GM18507 (cell line): ENCODE measurements at places on chromosomes 7 and 10.

DNA sequence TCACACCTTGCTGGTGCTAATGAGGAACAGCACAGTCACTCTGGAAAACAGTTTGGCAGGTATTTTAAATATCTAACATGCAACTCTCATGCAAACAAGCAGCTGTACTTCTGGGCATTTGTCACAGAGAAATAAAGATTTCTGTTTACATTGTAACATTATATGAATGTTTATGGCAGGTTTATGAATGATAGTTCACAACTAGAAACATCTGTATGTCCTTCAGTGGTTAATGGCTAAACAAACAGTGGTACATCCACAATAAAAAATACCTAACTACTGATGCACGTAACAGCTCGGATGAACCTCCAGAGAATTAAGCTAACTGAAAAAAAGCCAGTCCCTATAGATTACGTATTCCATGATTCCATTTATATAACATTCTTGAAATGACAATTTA lies 109.6 kb downstream of the GPR37 start:
- no peak for DNase-seq

DNA sequence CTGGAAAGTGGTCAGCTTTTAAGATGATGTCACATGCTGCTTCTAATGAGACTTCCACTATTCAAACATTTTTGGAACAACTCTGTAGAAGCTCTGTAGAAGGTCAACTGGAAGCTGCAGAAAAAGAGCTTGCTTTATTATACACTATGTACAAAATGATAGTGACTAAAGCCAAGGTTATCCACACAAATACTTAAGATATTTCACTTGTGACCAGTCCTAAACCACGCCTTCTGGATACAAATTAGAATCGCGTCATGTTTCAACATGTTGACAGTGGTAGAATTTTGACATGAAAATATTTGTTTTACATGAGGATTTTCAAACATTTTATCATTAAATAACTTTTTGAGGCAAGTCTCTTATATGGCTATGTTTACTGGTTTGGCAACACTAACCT lies 499.6 kb upstream of the PHF14 start:
- DNase-seq: no peak

- DNase-seq: no peak
Observed at GRCh38 chr7:81605493-81605892, 164.4 kb downstream of the HGF start.

DNA sequence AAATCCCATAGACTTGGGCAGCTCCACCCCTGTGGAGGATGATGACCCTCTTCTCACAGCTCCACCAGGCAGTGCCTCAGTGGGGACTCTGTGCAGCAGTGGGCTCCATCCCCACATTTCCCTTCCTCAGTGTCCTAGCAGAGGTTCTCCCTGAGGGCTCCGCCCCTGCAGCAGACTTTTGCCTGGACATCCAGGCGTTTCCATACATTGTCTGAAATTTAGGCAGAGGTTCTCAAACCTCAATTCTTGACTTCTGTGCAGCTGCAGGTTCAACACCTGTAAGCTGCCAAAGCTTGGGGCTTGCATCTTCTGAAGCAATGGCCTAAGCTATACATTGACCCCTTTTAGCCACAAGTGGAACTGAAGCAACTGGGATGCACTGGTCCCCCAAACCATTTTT lies 31.8 kb downstream of the NEUROG3 start:
- no peak for DNase-seq

DNA sequence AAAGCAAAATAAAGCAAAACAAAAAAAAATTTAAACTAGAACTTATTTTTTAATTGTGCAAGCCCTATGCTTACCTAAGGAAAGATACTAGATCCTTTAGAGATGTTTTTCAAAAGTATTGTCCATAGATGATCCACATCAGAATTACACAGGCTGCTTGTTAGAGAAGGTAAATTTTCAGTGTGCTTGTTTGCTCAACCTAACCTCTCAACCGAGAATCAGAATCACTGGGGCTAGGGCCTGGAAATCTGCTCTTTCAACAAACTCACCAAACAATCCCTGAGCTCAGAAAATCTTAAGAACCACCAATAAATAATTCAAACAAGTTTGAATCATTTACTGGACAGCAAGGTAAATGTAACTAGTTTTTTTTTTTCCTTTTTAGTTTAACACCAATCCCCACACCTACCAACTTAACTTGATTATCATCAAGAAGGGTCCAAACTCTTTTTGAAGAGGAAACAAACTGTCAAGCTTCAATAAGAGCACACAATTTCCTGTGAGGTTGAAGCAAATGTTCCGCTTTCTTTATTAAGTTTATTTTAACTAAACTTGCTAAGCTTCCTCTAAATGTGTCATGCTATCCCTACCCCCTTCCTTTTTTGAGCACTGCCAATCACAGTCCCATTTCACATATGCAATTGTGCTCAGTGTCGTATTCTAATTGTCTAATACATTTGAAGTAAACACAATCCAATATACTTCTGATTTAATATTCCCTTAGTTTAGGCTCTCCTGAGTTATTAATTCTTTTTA lies 7.4 kb upstream of the TSPAN33 start:
- no peak for DNase-seq

DNA sequence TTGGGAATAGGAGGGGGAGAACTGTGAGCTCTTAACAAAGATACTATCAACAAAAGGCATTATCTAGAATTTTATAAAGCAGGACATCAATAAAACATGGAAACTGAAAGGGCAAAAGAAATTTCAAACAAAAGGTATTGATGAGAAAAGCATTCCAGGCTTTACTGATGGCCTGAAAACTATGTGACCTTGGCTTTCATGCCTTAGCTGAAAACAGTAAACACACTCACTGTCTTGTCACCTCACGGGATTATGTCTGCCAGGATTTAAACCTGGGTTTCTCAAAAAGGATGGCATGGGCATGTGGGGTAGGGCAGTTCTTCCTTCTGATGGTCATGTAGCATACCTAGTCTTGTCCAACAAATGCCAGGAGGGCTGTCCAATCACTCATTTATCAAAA lies 22.9 kb downstream of the DOCK4 start:
- DNase-seq: no peak

DNA sequence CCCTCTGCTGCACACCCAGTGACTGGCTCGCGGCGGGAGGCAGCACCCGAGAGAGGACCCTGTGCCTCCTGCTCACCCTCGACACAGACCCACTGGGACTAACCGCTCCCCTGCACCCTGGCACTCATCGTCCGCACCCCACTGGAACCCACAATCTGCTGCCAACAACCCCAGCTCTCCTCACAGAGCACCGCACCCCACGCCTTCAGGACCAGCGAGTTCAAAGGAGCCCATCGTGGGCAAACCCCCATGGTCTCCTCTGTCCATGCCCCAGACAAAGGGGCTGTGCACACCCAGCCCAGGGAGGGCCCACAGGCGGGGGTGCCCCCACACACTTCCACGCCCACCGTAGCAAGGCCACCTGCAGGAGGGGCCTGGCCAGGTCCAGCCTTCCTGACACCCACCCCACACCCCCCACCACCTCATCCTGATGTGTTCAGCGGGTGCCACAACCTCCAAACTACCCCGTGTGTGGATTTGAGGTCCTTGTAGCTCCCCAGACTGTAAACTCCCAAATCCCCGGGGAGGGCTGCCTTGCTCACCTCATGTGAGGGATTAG lies 14.0 kb downstream of the RASGEF1A start:
- DNase-seq: no peak

- DNase-seq: no peak
Observed at GRCh38 chr7:1917221-1918062, 247.4 kb downstream of the ELFN1 start.

DNA sequence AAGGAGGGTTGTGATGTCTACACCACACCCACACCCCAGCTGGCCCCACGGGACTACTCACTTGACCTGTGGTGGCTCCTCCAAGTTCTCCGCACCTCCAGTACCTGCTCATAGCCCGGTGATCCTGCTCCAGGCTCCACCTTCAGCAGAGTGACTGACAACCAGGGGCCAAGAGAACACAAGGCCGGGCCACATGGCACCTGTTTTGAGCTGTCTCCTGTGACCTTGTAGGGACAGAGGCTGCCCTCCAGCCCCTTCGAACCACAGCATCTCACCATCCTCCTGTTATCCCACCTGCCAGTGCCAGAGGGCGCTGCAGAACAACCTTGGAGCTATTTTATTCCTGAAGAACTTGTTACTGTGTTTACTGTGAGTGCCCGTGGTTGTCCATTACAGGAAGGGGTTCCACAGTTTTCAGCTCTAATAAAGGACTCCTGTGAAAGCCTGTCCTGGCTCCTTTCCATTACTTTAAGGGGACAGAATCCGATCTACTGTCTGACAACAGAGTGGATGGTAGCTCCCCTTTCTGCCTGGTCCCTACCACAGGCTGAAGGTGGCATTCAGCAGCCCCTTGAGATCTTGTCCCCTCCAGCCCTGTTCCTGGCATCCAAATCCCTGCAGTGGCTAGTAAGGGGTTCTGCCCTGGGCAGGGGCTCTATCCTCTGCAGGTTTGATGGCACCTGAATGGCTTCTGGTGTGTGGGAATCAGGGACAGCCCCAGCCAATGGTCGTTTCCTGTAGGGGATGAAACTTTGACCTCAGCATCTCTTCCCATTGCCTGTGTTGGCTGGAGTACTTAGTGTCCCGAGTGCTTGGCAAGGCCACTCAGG lies 50.8 kb downstream of the C10orf120 start:
- no peak for DNase-seq
